ENCODE measurements at places on chromosomes 7 and 10.

- DNase-seq = no peak
These were observed 473.3 kb upstream of the PCDH15 start for GRCh38 chr10:55274367-55274766.

- DNase-seq = no peak
These were observed 5.4 kb upstream of the YWHAG start for GRCh38 chr7:76364198-76364584.

GRCh38 chr10:119344381-119344780 is 137.0 kb downstream of the GRK5 start:
- no peak for DNase-seq

DNA sequence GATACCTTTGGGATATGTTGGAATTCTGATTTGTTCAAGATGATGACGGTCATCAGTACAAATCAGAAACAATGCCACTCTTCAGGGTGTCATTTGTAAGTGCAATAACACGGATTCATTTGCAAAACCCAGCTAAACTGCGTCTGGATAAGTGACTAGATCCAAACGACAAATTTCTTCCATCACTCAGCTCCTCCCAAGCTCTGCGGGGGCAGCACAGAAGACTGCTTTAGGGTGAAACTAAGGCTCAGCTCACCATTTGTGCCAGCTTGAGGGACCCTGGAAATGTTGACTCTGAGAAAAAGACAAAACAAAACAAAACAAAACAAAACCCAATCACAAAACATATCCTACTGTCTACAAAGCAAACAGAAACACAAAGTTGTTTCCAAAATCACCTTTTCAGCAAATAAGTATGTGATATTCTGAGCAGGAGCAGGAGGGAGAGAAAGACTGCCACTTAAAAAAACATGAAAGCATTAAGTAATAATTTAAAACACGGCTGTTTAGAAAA is 8.0 kb downstream of the EVX1 start:
- DNase-seq = no peak

GRCh38 chr7:31104361-31105255 is 52.5 kb downstream of the ADCYAP1R1 start:
- no peak for DNase-seq

DNA sequence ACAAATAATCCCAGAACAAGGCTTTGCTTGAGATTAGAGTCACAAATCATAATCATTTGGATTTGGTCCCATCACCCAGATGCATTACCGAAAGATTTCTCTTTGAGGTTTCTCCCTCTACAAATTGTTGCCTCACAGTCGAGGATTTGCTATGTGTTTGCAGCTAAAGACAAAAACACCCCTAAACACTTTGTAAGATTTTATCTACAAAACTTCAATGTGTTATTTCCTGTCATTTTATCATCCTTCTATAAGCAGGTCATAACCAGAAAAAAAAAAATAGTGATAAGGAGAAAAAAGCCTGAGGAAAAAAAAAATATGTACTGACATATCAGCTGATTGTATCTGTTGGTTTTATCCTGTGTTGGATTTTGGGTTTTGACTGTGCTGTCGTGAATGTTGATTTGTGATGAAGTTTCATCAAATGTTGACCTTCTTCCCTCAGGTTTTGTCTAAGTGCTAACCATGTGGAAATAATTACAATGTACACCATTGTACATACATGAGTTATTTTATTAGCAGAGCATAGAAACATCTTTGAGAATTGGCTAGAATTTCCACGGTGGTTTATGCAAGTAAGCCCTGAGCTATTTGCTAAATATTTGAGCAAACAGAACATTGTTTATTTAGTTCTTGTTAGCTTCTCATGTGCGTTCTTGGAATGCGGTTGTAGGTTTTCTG is 274.4 kb downstream of the NEBL start:
- no peak for DNase-seq

- DNase-seq = peak; percentile 72
These were observed at the start of gene ATP6V0E2 for GRCh38 chr7:149873074-149873969. TSS of gene ATP6V0E2 (plus strand) at chr7:149873969. CDS start at chr7:149874066, 97 bp downstream.

DNA sequence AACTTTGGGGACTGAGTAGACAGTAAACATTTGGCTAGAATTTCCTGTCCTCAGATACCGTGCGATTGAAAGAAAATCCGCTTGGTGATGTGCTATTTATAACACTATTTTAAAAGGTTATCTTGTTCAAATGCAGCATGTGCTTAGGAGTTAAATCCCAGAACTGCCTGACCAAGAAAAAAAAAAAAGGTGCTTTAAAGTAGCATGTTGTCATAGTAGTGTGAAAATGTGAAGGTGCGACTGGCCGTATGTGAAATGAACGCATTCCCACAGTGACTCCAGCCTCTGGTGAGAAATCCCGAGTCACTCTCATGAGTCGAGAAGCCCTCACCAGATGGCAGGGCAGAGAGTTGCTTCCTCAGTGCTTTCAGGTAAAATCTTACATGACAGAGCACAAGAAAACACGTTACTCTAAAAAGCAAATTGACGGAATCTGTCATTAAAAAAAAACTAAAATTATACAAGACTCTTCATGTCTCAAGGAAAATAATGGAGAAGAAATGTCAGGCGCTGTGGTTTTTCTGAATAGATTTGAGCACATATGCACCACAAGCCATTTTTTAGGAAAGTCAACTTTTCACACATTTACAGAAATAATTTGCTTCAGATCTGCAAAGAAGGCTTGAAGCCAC is 18.4 kb upstream of the KLF6 start:
- no peak for DNase-seq

GRCh38 chr10:117217196-117217761 is 20.0 kb downstream of the KCNK18 start:
- DNase-seq = no peak

GRCh38 chr7:82598958-82599357 is 155.4 kb upstream of the CACNA2D1 start:
- no peak for DNase-seq

- no peak for DNase-seq
These were observed 6.7 kb downstream of the PON3 start for GRCh38 chr7:95389516-95389915.

GRCh38 chr7:137080516-137081203 is 212.2 kb downstream of the CHRM2 start:
- no peak for DNase-seq

DNA sequence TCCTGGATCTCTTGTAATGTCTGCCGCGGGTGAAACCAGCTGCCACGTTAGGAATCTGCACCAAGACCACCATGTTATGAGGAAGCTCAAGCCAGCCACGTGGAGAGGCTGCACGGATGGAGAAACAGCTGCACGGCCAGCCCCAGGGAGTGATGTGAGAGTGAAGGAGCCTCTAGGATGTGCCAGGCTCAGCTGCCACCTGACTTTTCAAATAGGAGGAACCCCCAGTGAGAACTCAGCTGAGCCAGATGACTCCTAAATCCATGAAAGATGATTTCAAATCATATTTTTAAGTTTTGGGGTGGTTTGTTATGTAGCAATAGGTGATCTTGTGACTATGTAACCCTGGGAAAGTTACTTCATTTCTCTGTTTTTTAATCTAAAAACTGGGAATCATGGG is 71.7 kb downstream of the PRKAG2 start:
- no peak for DNase-seq

- DNase-seq = no peak
These were observed 4.4 kb upstream of the GRK5 start for GRCh38 chr10:119203006-119203405.

- DNase-seq = no peak
These were observed 6.4 kb downstream of the CDCA7L start for GRCh38 chr7:21939136-21939857.

DNA sequence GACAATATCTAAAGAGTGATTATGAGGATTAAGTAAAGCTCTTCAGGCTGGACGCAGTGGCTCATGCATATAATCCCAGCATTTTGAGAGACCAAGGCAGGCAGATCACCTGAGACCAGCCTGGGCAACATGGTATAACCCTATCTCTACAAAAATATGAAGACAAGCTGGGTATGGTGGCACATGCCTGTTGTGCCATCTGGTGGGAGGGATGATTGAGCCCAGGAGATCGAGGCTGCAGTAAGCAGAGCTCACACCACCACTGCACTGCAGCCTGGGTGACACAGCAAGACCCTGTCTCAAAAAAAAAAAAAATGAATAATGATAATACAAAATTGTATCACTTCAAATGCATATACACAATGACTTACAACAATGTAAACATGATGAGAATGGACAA is 195.6 kb upstream of the AUTS2 start:
- DNase-seq = no peak

DNA sequence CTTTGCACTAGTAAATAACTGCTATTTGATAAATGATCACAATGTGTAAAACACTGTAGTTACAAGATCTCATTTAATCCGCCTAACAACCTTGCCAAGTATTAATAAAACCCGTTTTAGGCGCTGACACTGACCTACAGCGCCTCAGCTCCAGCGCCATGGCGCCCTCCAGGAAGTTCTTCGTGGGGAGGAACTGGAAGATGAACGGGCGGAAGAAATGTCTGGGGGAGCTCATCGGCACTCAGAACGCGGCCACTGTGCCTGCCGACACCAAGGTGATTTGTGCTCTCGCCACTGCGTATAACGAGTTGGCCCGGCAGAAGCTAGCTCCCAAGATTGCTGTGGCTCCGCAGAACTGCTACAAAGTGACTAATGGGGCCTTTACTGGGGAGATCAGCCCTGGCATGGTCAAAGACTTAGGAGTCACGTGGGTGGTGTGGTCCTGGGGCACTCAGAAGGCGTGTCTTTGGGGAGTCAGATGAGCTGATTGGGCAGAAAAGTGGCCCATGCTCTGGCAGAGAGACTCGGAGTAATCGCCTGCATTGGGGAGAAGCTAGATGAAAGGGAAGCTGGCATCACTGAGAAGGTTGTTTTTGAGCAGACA is 1.1 kb upstream of the TNPO3 start:
- no peak for DNase-seq

DNA sequence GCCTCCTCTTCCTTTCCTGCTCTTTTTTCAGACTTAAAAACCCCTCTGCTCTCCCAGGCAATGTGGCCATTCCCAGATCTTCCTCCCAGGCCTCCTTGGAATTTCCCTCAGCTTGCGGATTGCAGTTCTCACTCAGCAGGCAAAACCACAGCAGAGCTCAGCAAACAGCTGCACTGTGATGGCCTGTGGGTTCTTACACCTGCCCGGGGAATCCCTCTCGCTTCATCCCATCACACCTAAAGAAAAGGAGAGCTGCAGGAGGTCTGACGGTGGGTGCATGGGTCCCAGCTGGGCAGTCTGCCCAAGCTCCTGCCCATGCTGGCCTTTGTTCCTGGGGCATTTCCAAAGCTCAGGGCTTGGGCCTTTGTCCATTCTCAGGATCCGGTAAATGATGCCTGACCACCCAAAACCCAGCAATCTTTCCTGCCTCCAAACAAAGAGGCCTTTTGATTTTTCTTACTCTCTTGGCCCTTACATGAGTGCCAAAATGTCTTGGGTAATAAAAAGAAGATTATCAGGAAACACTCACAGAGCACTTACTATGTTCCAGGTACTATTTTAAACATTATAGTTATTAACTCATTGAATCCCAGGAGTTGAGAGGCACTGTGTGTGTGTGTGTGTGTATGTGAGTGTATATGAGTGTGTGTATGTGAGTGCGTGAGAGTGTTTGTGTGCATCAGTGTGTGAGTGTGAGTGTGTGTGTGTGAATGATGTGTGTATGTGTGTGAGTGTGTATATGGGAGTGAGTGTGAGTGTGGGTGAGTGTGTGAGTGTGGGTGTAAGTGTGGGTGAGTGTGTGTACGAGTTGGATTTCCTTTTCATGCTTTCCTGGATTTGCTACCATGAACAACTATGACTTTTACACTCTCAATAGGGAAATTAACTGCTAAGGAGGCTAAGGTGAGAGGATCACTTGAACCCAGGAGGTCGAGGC is 64.5 kb upstream of the PODXL start:
- no peak for DNase-seq

DNA sequence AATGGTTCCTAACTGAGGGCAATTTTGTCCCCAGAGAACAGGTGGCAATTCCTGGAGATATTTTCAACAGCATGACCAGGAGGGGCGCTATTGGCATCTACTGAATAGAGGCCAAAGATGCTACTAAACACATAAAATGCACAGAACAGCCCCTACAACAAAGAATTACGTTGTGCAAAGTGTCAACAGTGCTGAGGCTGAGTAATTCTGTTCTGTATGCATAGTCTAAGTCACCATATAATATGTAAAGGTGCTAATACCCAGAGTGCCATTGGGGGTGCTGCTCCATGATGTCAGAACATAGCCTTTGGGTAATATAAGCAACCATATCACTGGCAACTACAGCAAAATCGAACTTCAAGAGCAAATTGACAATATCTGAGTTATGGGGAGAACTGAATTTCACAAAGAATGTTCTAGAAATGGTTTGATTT is 213.3 kb upstream of the PHYHIPL start:
- DNase-seq = no peak

DNA sequence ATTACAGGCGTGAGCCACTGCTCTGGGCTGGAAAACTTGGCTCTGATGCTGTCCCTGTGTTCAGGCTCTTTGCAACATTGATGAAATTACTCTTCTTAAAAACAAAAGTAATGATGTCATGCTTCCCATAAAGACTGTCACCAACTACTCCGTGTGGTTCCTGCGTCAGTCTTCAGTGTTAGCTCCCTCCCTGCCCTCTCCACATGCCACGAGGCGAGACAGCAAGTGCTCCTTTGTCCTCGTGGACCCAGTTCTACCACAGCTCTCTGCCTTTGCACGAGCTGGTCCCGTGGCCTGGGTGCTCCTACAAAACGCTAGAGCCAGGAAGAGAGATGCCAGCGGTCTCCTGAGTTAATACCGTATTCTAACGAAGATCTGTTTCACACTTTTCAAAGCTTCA is 194.5 kb downstream of the SDK1 start:
- no peak for DNase-seq

- no peak for DNase-seq
These were observed 53.5 kb downstream of the BMS1 start for GRCh38 chr10:42836096-42836495.

DNA sequence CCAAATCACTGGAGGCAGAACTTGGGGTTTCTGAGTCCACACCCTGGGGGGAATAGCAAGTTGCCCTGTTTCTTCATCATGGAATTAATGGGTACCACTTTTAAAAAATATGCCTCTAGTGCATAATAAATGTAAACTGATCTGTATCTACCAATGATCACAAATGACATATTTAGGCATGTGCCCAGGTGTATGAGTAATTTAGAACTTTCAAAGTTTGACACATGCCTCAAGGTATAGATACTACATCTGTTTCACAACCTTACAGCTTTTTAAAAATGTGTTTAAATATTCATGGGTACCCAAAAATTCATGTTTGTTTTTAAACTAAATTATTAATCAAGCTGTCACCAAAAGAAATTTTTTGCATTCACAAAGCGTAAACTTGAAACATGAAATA is 226.0 kb downstream of the KIAA1217 start:
- no peak for DNase-seq

- DNase-seq = no peak
These were observed 12.7 kb downstream of the CNTNAP2 start for GRCh38 chr7:146129296-146129695.
